Ascending aorta (tissue), 2 donors: ENCODE measurements at places on chromosomes 5 and 9.

- DNase-seq = no peak
Measured at GRCh38 chr9:70883056-70883455, 238.4 kb downstream of the TRPM3 start.

DNA sequence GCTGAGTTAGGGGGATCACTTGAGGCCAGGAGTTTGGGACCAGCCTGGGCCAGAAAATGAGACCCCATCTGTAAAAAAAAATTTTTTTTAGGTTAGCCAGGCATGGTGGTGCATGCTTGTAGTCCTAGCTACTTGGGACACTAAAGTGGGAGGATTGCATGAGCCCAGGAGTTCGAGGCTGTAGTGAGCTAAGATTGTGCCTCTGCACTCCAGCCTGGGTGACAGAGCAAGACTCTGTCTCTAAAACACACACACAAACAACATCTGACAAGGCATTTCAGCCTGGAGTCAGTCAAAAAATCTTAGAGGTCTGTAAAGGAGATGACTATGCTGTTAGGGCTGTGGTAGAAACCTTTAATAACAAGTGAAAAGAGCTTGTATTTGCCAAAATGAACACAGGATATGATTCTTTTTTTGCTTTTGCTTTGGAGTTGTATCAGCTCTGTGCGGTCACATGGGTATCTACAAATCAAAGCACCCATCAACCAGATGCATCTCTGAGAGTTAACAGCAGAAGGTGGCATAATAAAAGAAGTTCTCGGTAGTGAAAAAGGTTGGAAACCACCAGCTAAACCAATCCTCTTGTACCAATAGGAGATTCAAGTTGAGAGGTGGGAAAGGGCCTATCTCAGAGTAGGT lies 3.6 kb upstream of the PSMD5 start:
- no peak for DNase-seq

- DNase-seq = peak; percentile 64
Measured at GRCh38 chr9:35618325-35618727, at the start of gene CD72. Gene CD72, minus strand, starts transcription at chr9:35618413. Its CDS starts 110 bp downstream, at chr9:35618303.

DNA sequence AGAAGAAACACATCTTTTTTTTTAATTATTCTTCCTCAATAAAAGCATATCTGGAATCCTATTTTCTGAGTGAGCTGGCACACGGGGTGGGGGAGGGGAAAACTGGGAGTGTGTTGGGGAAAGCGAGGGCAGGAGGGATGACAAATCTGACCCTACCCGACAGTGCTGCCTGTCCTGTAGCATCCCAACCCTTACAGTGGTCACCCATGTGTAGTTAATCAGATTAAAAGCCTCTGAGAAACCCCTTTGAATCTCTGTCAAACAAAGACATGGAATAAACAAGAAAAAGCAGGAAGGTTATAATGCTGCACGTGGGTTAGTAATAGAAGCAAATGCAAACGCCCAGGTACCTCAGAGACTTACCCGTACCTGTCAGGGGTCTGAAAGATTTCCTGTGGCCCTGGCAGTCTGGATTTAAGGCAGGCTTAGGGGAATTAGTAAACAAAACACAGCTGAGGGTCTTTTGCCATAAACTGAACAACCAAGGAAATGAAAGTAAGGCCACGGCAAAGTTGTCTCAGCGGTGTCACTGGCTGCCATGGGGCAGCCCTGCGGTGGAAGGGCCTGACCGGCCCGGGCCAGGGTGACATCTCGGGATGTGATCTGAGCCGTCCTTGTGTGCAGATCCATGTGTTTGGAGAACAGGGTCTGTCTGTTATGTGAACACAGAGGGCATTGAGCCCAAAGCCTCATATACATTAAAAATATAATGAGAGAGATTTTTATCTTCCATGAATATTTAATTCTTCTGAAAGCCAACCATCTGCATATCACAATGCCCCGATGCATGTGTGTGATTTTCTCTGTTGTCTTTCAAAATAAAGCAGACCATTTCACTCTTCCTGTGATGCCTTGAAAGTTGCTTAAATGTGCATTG lies 308.2 kb downstream of the ZNF608 start:
- DNase-seq = no peak

DNA sequence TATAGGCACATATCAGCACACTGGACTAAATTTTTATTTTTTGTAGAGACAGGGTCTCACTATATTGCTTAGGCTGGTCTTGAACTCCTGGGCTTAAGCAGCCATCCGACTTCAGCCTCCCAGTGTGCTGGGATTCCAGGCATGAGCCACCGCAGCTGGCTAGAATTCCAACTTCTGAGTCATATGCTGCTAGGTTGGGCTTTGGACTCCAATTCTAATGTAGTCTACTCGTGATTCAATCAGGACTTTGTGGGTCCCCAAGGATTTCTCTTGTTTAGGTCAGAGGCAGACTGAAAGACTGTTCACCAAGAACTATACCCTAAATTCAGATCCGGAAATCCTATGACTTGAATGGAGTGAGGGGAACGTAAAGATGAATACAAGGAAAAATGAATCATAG lies 68.2 kb upstream of the CHD1 start:
- no peak for DNase-seq

- DNase-seq = peak; percentile 91
Measured at GRCh38 chr5:179313849-179314521, 31.3 kb downstream of the ADAMTS2 start.

GRCh38 chr5:31511305-31511704 lies 20.6 kb downstream of the DROSHA start:
- DNase-seq = no peak

GRCh38 chr9:120951960-120952618 lies 25.5 kb upstream of the TRAF1 start:
- no peak for DNase-seq

DNA sequence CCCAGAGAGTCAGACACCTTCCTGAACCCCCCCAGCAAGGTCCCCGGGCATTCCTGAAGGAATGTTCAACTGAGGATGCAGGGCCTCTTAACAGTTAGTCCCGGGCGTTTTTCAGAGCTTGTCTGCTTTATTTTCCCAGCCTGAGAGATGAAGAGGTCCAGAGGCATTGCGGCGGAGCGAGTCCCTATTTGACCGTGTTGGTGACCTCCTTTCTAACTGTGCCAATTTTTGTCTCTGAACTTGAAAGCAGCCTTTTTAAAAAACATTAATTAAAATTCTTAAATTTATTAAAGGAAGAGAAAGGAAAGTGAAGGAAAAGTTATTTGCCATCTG lies 433 bp upstream of the PTAR1 start:
- DNase-seq = no peak

GRCh38 chr5:96439477-96440184 lies 6.6 kb upstream of the PCSK1 start:
- DNase-seq = no peak

DNA sequence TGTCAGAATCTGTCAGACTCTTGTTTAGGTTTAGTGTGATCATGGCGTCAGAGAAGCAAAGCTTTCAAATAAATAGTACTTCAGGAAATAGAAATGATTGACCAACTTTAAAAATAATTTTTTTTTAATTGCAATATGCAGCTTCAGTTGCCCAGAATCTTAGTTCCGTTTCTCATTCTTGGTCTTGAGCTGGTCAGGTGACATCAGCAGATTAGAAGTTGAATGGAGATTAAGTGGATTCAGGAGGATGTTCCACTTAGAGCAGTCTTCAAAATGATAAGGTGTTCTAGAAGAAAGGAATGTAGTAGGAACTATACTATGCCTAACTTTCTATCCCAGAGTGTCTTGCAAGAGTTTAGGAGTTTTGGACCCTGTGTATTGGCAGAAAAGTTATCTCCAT lies 30.6 kb downstream of the OTULIN start:
- no peak for DNase-seq

DNA sequence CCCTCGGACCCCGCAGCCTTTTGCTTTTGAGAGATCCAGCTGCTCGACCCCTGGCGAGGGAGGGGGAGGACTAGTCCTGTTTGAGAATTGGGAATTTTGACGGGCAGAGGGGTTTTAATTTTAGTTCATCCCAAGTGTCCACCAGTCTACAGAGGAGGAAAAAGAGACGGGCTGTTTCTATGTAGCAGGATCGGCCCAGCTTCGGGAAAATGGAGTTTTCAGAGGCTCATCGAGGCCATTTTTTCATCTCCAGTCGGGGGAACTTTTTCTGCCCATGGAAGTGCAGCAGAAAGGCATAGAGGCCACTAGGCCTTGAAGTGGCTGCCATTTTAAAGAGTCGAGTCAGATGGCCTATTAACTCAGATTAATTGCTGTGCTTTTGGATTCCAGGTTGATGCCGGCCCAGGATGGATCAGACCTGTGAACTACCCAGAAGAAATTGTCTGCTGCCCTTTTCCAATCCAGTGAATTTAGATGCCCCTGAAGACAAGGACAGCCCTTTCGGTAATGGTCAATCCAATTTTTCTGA lies 1.2 kb downstream of the NSD1 start:
- no peak for DNase-seq

DNA sequence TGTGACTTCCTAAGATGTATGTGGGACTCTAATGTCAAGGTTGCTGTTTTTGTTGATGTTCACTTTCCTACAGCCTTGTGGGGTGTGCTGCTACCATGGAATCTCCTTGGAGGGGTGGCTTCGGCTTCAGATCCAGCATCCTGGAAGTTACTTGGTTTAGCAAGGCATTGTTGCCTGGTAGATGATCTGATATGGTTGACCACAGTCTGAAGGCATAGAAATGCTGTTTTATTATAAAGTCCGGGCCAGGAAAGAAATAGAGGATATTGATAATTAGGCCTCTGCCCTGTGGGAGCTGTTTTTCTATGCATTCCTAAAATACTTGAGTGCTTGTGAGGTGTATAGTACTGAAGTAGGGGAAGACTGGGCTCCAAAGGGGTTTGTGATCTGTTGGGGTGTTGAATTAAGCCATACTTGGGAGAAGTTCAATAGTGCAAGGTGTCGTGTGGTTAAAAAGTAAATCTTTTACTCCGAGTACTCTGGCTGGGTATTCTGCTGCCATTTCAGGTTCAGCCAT lies 27.3 kb upstream of the CREBRF start:
- no peak for DNase-seq

- DNase-seq = no peak
Measured at GRCh38 chr9:136808806-136809158, 1.0 kb downstream of the RABL6 start.

DNA sequence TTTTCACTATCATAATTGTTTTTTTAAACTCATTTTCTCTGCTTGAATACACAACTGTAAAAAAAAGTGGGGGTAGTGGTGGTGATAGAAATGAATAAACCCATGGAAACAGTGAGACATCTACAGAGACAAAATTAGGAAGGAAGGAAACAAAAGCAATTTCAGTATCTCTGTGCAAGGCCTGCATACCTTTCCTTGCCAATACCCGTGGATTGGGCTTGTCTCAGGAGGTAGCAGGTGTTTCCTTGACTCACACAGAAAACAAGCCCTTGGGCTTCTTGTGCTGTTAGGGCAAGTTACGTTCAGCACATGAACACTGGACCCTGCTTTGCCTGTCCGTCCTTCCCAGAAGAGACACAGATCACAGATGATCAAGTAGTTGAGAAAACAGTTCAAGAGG lies 372.2 kb downstream of the ZSWIM6 start:
- no peak for DNase-seq

DNA sequence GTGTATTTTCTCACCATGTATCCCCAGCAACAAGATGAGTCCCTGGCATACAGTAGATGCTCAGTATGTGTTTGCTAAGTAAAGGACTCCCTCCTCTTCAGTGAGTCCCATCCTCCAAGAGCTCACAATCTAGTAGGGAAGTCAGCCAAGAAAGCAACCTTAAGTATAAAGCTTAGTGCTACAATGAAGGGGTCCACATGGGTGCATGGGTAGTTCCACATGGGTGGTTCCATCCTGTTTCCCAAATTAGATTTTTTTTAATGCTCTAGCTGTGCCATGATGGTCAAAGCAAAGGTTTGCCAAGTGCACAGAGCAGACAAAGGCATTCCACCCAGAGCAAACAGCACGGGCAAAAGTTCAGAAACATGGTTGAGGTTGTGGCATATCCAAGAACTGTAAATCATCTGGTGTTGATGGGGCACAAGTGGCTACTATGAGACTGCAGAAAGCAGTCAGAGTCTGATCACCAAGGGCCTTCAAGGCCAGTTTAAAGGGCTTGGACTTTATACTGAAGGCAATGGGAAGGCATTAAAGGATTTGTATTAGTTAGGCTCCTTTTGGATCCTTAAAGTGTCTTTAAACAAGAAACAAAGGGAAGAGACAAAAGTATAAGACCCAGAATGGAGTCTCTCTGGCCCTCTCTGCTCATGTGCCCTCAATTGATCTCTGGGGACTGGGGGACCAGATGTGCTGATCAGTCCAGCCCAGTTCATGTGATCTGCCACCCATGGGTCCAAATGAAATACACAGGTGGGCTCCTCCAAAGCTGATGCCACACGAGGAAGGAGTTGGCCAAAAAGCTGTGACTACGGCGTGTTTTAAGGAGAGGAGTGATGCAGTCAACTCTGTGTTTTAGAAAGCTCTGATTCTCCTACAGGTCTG lies 9.0 kb upstream of the CPLX2 start:
- no peak for DNase-seq

DNA sequence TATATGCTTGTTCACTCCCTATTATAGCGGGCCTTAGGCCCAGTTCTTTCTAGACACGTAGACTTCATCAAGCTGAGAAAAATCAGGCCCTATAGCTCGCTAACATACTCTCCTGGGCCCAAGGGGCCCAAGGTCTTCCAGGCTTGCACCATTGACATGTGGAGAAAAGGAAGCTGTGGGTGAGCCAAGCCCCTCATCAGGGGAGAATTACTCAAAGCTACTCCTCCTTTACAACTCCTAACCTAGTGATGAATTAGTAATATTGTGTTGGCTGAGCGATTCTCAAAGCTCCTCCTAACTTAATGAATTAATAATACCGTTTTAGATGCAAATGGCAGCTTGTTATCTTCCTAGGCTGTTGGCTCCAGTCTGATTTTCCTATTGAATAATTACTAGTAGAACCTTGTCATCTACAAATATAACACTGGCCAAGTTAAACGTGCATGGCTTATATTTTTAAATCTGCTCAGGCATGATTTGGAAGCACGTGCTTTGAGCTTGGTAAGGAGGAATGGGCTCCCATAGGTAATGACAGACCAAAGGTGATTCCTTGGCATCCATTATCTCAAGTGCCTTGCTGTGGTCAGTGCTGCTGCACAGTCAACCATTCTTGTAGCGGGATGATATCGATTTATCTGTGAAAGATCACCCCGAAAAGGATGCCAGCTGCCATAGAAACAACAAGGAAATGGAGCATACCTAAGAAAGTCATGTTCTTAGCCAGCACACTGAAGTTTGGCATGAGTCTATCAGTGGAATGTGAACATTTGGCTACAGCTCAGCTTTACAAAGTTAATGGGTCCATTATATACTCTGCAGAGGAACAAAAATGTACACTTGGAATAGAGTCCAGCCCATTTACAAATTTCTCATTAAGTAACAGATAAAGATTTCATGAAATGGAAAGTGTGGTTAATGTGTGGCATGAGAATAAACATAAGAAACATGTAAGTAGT lies 23.8 kb downstream of the LVRN start:
- DNase-seq = no peak

GRCh38 chr5:80659106-80659505 lies 4.3 kb upstream of the DHFR start:
- DNase-seq = no peak

DNA sequence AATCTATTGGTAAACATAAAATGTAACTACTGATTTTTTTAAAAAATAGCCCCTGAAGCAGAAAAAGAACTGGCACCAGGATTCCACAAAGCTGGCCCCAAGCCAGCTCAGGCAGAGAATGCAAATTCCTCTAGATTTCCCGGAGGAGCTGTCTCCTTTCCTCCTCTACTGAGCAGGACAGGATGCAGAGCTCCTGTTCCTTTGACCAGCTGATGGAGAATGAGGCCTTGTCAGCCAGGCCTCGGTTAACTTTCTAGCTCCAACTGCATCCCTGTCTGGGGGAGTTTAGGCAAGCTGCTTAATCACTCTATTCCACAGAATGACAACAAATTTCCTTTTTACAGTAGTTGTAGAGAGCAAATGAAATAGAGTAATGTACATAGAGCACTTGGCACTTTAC lies 155.5 kb downstream of the GNAQ start:
- DNase-seq = no peak

- no peak for DNase-seq
Measured at GRCh38 chr9:81053298-81054025, 635.9 kb downstream of the TLE1 start.
